Activated CD8-positive, alpha-beta memory T cell treated with anti-CD3 and anti-CD28 coated beads for 1 hour (primary cell): ENCODE measurements at places on chromosomes 4 and X.

DNA sequence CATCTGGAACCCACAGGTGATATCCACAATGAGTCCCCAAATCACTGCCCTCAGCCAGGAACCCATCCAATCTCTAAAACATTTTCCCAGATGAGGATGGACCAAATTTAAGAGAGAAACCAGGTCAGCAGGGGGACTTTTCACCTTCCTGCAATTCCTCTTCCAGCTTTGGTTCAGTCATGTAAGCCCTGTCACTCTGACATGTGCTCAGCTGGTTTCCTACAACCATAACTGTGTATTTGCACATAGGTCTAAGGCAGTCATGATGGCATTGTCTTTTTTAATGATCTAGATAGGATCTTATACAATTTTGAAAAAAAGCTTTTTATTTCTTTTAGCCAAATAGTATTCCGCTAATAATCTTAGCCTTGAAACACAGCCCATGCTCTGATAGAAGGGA is 6.5 kb downstream of the CXXC4 start:
- DNase-seq = no peak

DNA sequence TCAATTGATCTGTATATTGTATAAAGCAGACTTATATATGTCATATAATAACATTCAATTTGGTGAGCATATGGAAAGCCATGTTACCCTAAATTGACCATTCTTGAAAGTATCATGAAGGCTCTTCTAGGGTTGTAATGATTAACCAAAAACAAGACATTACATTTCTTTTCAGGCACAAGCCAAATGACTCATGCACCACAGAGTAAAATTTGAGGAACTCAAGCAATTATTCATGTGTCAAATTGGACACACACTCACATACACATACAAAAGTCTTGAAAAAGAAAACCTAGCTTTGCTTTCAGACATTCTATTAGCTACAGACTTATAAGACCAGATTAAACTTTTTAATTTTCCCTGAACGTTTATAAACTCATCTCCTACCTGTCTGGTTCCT is 146.5 kb upstream of the PCDH18 start:
- DNase-seq = no peak

- no peak for DNase-seq
Measured at GRCh38 chrX:125203737-125204578, 115.7 kb upstream of the TEX13C start.

DNA sequence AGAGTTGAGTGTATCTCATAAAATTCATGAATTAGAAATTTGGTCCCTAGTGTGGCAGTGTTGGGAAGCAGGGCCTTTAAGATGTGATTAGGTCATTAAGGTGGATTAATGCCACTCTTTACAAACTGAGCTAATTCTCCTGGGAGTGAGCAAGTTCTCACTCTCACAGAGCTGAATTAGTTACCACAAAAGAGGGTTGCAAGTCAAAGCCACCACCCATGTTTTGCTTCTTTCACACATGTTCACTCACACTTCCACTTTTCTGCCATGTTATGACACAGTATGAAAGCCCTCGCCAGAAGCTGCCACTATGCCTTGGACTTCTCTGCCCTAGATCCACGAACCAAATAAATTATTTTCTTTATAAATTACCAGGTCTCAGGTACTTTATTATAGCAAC is 332.1 kb downstream of the ARAP2 start:
- no peak for DNase-seq

GRCh38 chr4:88285235-88285653 is 883 bp upstream of the PPM1K start:
- DNase-seq = no peak

DNA sequence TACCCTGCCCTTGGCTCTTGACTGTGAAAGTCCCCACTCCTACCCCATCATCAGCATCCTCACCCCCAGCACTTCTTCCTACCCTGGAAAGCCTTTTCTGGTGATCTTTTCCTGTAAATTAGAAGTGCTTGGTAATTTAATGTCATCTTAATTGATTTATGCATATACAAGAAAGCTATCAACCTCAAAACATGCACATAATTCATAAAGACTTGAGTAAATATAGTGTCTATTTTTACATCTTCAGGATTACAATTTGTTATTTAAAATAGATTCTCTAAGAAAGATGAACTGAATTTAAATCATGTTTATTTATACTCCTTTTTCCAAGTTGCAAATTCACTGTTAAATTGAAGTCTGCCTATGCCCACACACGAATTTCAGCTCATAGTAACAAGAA is 36.0 kb upstream of the EXOC1L start:
- no peak for DNase-seq
